Naive thymus-derived CD8-positive, alpha-beta T cell (primary cell): ENCODE measurements at places on chromosomes 11 and 22.
A peak's percentile ranks its signal among the peaks of the same experiment; 100 is the strongest.

GRCh38 chr11:123139206-123139605 lies 55.8 kb downstream of the CLMP start:
- no peak for DNase-seq

DNA sequence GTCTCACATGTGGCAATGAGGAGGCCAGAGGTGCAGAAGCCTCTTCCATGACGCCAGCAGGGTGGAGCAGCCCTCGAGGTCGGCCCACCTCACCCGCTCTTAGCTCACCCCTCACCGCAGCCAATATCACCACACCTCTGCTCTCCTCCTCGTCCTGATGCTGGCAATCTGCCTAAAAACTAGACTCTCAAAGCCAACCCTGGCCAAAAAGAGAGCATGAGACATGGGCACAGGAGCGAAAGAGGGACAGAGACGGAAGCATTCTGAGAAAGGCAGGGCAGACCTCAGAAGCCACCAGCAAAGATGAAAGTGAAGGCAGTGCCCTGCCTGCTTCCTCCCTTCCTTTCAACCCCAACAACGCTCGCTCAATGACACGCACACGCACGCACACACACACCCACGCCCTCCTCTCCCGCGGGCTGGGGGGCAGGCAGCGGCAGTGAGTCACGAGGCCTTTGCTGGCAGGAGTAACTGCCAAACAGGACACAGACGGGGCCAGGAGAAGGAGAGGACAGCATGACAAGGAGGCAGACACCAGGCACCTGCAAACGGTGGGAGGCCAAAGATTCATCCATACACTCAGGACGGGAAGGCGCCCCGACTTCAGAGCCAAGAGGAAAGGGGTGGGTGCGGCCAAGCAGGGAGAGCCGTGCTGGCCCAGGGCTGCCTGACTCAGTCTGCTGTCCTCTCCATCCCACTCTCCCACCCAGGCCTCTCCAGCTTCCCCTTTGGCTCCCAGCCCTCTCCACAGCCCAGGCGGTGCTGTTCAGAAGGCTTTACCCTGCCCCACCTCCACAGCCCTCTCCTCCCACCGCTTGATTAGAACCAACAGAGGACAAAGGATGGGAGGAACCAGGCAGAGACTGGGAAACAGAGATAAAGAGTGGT lies 11.4 kb downstream of the IGSF9B start:
- peak; percentile 91 for DNase-seq

DNA sequence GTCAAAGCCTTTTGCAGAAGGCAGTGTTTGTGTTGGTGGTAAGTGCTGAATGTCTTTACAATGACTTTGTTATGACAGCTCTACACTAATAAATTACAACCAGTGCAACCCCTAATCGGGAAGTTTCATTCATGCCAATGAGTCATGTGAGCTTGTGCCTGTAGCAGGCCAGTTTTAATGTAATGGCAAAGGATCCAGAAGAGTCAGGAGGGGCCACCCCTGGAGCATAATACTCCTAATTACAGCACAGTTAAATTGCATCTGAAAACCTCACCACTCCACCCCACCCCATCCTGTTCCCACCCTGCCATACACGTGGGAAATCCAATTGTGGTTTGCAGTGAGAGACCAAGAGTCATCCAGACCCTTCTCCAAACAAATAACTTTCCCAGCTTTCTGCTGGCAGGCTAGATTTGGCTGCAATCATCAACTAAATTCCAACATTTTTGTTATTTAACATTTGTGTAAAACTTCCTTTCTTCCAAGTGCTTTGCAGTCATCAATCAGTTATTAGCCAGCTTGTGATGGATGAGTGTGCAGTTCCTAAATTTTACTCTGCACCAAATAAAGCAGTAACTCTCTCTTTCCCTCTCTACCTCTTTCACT lies 277.3 kb upstream of the FAT3 start:
- no peak for DNase-seq

DNA sequence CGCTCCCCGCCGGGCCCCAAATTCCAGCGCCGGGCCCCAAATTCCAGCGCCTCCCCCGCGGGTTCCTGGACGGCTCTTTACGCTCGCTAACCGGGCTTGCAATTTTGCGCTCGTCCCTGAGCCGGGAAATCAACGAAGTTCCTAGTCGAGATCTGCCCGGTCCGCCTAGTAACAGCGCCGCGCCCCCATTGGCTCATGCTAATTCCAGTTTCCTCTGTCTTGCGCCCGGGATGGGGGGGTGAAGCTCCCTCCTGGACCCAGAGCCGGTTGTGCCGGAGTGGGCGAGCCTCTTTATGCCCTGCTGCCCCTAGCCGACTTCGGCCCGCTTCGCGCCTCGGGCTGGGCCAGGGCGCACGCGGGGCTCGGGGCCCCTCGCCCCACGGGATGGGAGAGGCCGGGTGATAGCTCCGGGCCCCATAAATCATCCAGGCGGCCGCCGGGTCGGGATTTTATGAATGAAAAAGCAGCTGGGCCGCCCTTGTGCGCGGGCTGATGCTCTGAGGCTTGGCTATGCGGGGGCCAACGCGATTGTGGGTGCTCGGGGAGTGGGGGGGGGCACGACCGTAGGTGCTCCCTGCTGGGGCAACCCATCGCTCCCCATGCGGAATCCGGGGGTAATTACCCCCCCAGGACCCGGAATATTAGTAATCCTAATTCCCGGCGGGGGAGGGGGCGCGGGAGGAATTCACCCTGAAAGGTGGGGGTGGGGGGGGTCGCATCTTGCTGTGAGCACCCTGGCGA lies 1.8 kb upstream of the CCND1 start:
- DNase-seq = no peak

- no peak for DNase-seq
Observed at GRCh38 chr11:80109031-80109430, 668.2 kb upstream of the TENM4 start.

GRCh38 chr22:38494498-38494897 lies 11.6 kb downstream of the DDX17 start:
- DNase-seq = no peak

GRCh38 chr11:91804042-91804441 lies 420.6 kb upstream of the FAT3 start:
- DNase-seq = no peak

DNA sequence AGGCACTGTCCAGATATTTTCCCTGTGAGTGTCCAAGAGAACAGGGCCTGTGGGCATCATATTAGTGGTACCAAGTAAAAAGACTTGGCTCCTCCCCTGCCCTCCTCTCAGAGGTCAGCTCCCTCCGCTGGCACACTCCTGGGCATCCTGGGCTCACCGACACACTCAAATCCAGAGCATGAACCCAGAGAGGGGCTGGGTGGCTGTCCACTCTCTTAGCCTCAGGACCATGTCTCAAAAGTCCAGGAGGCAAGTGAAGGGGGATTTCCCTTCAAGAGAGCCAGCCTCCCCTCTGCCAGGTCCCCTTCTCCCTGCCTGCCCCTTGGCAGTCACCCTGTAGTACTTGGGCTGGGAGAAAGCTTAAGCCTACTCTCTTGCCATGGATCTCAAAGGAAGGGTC lies 10.3 kb downstream of the BCL9L start:
- DNase-seq = no peak

- no peak for DNase-seq
Observed at GRCh38 chr11:110305169-110306018, 9.0 kb upstream of the RDX start.

- no peak for DNase-seq
Observed at GRCh38 chr22:17820879-17821439, 46.7 kb upstream of the BID start.

DNA sequence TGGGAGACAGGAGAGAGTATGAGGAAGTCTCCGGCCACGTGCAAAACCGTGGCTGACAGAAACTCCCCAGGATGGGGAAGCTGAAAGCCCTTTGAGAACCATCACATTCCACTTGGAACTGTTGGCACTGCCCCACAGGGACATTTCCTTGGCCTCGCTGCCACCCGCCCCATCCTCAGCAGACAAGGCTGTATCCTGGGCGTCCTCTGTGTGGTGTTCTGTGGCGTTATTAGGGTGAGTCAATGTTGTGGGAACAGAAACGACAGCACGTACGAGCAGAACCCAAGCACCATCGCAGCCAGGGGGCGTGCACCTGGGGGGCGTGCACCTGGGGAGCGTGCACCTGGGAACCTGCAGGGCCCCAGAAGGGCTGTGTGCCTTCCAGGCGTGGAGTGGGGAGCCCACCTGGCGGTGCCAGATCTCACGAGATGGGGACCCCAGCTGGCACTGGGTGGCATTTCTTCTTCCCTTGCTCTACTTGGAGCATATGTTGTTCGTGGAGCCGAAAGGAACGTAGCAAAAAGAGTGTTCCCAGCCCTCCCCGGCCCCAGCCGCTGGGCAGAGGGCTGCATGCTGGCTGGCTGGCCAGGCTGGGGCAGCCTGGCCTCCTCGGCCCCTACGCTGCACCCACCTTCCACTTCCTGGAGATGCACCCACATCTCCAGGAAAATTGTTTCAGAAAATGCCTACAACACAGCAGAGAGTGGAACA lies 35.4 kb downstream of the NFAM1 start:
- no peak for DNase-seq

DNA sequence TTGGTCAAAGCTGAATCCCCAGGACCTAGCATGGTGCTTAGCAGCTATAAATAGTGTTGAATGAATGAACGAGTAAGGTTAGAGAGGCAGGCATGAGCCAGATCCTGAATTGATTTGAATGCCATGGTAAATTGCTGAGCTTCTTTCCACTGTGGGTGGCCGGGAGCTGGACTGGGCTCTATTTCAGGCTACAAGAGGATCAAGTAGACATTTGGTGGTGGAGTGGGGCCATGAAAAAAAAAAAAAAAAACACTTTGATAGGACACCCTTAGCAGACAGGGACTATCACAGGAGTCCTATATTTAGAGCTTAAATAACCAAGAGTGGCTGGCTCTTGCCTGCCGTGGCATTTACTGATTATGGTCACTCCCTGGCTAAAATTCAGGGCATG lies 77.6 kb downstream of the MIAT start:
- no peak for DNase-seq

GRCh38 chr11:9180784-9181183 lies 84.4 kb downstream of the DENND5A start:
- DNase-seq = no peak

- DNase-seq = no peak
Observed at GRCh38 chr11:70089631-70090030, 11.5 kb downstream of the ANO1 start.

- no peak for DNase-seq
Observed at GRCh38 chr22:47176573-47177333, 414.3 kb downstream of the TBC1D22A start.

- DNase-seq = no peak
Observed at GRCh38 chr11:17894929-17895658, 117.8 kb downstream of the SERGEF start.

GRCh38 chr11:120708511-120709183 lies 197.1 kb downstream of the GRIK4 start:
- no peak for DNase-seq

DNA sequence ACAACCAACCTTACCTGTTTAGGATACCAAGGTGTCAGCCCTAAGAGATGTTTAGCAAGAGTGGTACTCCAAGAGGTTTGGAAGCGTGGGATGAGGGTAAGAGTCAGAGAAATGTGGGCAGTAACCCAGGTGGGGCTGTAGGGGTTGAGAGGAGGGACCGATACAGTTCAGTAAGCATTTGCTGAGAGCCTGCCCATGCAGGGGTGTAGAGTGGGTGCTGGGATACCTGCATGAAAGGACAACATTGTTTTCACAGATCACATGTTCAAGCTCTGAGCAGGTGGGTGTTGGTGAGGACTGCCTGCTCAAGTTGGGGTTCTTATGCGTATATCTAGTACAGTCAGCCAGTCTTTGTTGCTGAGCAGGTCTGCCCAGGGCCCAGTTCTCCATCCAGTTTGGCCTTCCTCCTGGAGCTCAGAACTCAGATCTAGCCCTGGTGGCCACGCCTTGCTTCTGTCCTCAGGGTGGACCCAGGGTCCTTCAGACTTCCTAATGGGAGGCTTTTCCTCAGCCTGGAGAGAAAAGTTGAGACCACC lies 14.8 kb downstream of the PPFIBP2 start:
- no peak for DNase-seq

DNA sequence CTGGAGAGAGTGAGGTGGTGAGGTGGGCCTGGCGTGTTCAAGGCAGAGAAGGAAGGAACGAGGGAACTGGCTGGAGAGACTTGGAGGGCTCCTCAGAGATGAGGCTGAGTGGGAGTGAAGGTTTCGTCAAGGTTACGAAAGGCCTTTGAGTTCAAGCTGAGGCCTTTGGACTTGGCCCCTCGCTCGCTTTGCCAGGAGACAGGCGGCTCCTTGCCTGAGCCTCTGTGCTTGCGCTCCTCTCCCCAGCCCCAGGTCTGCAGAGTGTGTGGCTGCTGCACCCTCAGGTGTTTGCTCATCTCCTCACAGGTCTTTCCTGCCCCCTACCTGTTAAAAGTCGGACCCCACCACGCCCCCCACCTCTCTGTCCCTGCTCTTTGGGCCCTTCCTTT lies 91.6 kb downstream of the ATXN10 start:
- DNase-seq = no peak

GRCh38 chr22:41968601-41969000 lies 642 bp upstream of the SEPTIN3 start:
- no peak for DNase-seq

DNA sequence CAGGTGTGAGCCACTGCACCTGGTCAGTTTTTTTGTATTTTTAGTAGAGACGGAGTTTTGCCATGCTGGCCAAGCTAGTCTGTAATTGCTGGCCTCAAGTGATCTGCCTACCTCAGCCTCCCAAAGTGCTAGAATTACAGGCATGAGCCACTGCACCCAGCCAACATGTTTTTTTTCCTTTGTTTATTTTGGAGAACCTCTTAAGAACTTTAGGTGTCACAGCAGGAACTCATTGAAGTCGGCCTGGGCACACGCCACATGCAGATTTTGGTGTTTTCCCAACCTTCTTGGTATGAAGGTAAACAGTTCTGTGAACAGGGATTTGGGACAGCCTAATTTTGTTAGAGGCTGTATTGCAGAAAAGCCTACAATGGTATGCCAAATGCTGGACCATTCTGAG lies 9.4 kb downstream of the DIXDC1 start:
- DNase-seq = no peak

DNA sequence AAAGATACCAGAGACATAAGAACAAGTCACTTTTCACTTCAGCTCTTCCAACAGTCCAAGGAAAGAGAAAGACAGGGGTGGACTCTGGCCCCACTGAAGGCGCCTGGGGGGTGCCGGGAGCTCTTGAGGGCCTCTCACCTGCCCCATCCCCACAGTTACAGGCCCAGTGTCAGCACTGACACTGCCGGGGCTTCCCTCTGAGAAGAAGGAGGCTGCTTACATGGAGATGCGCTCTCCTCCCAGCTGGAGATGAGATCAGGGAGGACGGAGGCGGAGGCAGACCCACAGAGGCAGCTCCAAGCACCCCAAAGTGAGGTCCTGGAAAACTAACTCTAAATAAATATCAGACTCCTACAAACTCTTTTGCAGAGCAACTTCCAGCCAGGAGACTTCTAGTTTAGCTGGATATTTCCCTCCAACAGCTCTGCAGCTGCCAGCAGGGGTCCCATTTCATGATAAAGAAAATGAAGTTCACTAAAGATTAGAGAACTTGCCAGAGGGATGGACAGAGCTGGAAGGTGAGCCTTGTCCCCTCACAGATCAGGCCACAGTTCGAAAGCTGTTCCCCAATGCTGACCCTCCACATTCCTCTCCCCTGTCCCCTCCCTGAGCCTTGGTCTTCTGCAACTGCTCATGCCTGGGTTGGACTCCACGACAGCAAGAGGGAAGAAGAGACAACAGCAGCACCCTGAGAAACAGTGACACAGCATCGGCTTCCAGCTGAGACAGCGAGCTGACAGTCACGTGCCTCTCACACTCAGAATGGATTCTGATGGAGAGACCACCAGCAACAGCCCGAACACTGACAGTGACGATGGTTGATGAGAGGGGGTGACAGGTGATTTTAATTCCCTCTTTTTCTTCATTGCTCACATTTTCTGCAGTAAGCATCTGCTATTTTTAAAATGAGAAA lies 5.8 kb downstream of the CARS1 start:
- no peak for DNase-seq
